ENCODE measurements at places on chromosomes 2 and 18.

- DNase-seq, result no peak
Measured at GRCh38 chr18:38586327-38586726, 1020.7 kb upstream of the CELF4 start.

DNA sequence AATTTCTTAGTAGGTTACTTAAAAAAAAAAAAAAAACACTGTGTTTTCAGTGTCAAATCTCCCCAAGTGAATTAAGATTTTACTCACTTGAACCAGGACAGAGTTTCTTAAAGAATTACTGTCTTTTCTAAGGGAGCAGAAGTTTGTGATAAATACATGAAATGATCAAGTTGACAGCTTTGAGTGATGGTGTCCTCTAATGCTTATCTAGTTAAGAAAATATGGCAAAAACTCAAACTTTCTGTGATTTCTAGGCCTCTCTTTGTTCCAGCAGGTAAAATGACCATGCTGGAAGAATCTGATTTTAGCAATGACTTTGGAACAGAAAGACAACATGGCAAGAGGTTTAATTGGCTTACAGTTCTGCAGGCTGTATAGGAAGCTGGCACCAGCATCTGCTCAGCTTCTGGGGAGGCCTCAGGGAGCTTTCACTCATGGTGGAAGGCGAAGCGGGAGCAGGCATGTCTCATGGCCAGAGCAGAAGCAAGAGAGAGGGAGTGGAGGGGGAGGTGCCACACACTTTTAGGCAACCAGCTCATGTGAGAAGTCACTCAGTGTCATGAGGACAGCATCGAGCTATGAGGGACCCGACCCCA is 6.6 kb downstream of the MAPRE2 start:
- DNase-seq, result no peak

DNA sequence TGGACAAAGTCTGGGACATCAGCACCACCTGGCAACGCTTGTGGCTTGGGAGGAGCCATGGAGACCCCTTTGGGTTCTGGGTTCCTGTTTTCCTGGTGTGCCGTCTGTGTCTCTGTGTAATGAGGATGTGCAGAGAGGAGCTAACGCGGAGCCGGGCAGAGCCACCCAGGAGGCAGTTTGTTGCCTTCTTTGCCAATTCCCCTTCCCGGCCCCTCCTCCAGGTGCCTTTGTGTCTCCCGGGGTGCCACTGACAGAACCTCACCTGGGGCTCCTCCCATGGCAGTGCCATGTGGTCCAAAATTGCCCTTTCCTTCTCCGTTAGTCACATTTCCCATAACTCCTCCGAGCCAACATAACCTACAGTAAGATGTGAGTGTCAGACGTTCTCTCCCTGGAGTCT is 13.0 kb downstream of the POMC start:
- DNase-seq, result no peak

DNA sequence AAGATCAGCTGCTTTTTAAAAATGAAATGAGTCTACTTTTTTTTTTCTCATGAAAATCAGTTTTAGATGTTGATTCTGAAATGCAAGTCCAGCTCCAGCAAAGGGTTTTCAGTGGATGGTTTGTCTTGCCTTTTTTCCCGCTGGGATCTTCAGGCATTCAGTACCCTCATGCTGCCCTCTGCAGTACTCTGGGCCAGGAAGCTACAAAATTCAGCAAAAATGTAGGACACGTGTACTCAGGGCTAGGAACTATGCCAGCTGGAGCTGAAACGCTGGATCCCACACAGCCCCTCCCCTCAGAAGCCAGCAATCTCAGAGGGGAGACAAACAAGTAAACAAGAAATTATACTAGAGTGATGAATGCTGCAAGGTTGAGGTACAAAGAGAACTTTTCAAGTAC is 97.3 kb downstream of the MMADHC start:
- no peak for DNase-seq

DNA sequence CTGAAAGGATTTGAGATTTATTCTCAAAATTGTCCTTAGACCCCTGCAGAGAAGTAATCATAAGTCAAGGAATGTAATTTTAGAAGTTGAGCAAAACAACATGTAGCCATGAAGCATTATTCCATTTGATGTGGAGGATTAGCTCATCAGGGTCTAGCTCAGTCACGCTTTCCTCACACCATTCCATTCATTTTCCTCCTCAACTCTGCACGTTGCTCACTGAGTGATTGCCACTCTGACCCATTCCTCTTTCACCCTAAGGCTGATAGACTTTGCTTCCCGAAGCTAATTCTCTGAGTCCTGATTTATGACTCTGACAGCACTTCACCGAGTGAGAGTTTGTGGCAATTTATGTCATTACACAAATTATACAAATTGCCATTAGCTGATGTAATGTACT is 820.6 kb upstream of the PIK3C3 start:
- DNase-seq, result no peak

DNA sequence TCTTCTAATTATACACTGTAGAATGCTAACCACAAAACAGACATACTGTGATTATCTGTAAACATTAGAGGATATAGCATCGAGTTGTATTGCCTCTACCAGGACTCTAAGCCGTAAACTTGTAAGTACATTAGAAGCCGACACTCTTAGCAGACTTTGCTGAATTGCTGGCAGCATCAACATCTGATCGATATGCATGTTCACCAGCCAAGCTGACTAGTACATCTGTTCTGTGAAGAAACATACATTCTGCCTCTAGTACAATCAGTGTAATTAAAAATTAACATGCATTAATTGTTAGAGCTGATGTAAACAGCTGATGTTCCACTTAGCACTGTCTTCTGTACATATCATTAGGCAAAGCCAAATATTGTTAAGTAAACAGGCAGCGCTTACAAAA is 502.2 kb downstream of the NR4A2 start:
- DNase-seq, result no peak

DNA sequence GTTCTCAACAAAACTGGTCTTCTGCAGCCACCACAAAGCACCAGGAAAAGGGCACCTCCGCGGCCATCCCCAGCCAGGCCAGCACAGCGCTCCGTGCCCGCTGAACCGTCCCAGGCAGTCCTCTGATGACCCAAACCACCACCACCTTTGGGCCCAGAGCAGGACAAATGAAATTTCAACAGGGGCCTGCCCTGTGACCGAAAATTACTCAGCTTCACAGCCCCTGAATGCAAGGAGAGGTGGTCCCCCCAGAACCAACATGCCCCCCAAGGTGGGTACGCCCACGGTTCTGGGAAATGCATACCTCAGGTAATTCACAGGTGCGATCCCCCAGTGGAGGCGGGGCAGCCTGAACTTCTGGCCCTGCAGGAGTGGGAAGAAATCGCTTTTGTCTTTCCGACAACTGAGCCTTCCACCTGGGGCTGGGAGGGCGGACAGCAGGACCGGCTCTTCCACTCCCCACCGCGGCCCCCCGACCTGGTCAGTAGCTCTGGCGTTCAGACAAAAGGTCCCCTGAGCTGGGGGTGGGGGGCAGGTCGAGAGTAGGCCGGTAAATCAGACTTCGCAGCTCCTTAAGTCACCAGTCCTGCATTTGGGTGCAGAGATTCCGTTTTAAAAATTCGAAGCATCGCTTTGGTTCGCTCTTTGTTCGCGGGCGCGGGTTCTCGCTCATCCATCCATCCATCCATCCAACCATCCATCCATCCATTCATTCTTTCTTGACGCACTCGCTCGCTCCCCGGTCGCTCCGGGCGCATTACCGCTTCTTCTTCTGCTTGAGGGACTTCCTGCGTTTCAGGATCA is 1.4 kb downstream of the ARL4C start:
- DNase-seq, result peak; percentile 48

DNA sequence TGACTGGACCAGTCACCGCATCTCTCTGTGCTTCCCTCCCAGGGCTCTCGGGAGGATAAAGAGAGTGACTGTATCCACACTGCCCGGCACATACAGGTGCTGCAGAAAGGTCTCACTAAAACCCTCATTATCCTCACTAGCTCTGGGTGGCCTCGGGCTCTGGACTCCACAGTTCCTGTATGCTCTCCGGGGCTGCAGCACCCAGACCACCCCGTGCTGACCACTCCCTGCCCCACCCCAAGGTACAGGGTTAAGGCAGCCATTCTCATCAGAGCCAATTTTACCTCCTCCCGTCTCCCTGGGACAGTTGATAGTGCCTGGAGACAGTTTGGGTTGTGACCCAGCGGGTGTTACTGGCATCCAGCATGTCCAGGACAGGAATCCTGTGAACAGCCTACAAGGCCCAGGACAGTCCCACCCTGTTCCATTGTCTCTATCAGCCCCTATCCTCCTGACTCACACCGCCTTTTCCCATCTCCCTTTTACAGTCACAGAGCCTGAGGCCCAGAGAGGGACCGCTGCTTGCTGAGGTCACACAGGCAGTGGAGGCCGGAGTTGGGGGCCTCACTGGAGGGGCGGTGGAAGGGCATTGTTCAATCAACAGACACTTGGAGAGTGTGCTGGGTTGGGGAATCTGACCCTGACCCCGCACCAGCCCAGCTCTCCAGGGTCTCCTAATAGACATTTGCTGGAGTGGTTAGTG is 1.7 kb downstream of the ZAP70 start:
- no peak for DNase-seq

- DNase-seq, result no peak
Measured at GRCh38 chr2:51620796-51621195, 588.9 kb upstream of the NRXN1 start.

DNA sequence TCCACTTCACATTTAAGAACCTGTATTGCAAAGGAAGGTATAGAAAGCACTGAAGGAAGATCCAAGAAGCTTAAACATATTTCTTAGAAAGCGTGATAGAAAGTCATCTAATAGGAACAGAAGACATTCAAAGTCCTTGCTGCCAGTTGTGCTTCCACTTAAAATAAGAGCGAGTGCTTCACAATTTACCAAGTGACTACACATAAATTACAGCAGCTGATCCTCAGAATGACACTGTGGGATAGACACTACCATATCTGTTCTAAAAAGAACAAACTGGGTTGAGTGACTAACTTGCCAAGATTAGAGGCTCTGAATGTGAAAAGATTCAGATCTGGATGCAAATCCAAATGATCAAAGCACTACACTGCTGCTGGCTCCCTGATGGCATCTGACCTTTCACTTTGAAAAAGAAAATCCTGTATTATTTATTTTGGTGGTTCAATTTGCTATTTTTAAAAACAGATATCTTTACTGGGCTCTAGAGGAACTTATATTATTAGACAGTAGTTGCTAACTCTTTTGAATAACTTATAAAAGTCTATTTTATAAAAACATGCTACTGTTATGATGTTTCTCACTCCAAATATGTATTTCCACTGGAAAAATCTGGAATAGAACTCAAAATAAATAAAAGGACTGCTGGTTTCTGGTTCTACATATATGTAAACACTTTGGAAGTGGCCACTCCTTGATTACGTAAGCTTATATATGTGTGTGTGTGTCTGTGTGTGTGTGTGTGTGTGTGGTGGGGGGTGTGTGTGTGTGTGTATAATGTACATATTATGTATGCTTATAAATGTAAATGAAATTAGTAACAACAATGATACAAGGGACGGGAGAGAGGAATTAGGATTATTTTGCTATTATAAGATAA is 57.4 kb downstream of the KIDINS220 start:
- DNase-seq, result no peak

DNA sequence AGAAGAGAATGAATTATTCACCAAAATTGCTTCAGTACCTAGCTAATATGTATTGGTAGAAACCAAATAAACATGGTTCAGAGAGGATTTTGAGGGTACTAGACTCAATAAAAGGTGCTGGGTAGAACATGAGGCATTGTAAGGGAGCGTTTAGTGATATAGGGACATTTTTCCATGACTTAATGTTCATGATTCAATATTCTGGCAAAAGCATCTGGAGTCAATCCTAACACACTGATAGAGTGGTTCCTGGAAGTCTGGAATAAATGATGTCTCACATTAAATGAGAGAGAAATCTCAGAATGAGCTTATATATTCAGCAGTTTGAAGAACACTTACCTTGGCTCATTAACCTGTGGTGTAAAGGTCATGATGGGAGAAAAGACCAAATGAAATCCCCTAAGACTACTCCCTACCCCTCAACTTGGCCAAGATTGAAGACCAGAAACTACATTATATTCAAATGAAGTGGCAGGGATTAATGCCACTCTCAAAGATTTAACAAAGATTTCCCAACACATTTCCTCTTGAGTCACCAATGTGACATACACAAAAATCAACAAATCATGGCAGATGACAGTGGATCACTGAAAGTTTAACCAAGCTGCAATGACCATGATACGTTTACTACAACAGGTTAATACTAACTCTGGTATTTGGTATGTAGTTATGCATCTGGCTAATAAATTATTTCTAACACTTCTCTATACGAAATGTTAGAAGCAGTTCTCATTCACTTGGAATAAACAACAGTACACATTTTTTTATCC is 309.5 kb downstream of the SATB2 start:
- no peak for DNase-seq

GRCh38 chr18:48595703-48596218 is 56.9 kb downstream of the CTIF start:
- DNase-seq, result no peak

GRCh38 chr2:230893841-230894781 is 29.4 kb downstream of the ITM2C start:
- DNase-seq, result peak; percentile 47

- DNase-seq, result no peak
Measured at GRCh38 chr2:157785200-157785599, 90.9 kb downstream of the ACVR1 start.

Data from activated CD8-positive, alpha-beta memory T cell treated with anti-CD3 and anti-CD28 coated beads, Interleukin-2, amount 50 U/mL, for 4 hours (primary cell).